Upper lobe of left lung (tissue), 6 donors: ENCODE measurements at places on chromosomes 7 and 10. TPM values are rescaled to one million over a fixed set of nuclear protein-coding genes. Genes with fewer than 3 reads are reported as not detected.

- H3K27ac ChIP-seq = peak overlapping the region; percentile 99
- peak; percentile 27 for DNase-seq
- H3K4me3 ChIP-seq = peak overlapping the region; percentile 96
- H3K27me3 ChIP-seq = no peaks in the 10 kb centered on the region
Measured at GRCh38 chr10:70405037-70405824, 1.3 kb downstream of the EIF4EBP2 start.

- H3K4me3 ChIP-seq = no peak overlapping the region
- DNase-seq = no peak
- H3K27me3 ChIP-seq = no peaks in the 10 kb centered on the region
Measured at GRCh38 chr10:126674741-126675515, 4.4 kb upstream of the C10orf90 start.

The PLAU gene
- 14.9 TPM for total RNA-seq

DNA sequence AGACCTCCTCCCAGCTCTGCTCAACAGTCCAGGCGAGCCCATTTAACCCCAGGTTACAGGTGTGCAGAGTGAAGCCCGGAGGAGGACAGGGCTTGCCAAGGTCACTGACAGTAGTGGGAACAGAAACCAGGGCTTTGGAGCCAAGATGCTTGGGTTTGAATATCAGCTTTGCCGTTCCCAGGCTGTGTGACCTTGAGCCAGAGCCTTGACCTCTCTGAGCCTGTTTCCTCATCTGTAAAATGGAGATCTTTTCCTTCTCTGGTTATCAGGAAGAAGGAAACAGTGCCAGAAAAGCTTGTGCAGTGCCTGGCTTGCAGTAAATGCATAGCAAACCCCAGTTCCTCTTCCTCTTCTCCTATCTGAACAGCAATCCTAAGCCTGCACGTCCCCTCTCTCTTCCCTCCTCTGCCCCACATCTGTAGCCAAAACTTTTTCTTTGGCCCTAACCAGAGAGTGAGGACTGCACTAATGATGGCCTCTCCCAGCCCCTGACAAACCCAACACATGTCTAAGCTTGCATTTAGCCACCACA, 21.4 kb upstream of the MLXIPL start:
- no peak for DNase-seq
- no peak overlapping the region for H3K4me3 ChIP-seq
- H3K36me3 ChIP-seq = no peaks in the 10 kb centered on the region
- H3K4me1 ChIP-seq = peaks cover 9% of the 10 kb centered on the region
- H3K27me3 ChIP-seq = peaks cover 12% of the 10 kb centered on the region
- no peak overlapping the region for H3K27ac ChIP-seq

The NUTM2A gene
- 5.2 TPM for total RNA-seq

The TYW1 gene
- 13.9 TPM for total RNA-seq

DNA sequence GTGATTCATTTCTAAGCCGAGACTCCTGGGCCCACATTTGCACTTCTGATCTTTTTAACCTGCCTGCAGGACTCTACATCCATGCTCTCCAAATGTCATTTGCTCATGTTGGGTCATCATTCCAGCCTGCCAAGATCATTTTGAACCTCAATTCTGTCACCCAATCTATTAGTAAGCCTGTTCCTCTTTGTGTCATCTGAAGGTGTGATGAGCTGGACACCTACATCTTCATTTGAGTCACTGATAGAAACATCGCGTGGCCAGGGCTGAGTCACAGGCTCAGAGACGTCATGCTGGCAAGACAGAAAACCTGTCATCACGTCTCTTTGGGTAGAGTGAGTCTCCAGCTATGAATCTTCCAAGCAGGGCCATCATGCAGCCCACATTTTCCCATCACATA, 65.3 kb upstream of the SLF2 start:
- no peaks in the 10 kb centered on the region for H3K36me3 ChIP-seq
- no peaks in the 10 kb centered on the region for H3K27me3 ChIP-seq
- H3K4me3 ChIP-seq = no peak overlapping the region

The NEUROG3 gene
- not detected for total RNA-seq

GRCh38 chr10:66521506-66521905, 404.3 kb upstream of the LRRTM3 start:
- no peaks in the 10 kb centered on the region for H3K36me3 ChIP-seq
- no peak overlapping the region for H3K4me3 ChIP-seq
- H3K4me1 ChIP-seq = no peaks in the 10 kb centered on the region
- no peaks in the 10 kb centered on the region for H3K27me3 ChIP-seq
- no peak for DNase-seq
- H3K27ac ChIP-seq = no peak overlapping the region

- H3K27me3 ChIP-seq = no peaks in the 10 kb centered on the region
- H3K27ac ChIP-seq = no peak overlapping the region
- H3K4me3 ChIP-seq = no peak overlapping the region
- H3K36me3 ChIP-seq = no peaks in the 10 kb centered on the region
- DNase-seq = no peak
- no peaks in the 10 kb centered on the region for H3K4me1 ChIP-seq
Measured at GRCh38 chr7:106019470-106019820, 56.4 kb downstream of the CDHR3 start.

The UNCX gene
- total RNA-seq = not detected

GRCh38 chr7:139041378-139042085, 5.7 kb upstream of the ZC3HAV1L start:
- peaks cover 7% of the 10 kb centered on the region for H3K36me3 ChIP-seq
- no peak for DNase-seq
- H3K4me1 ChIP-seq = peaks cover 15% of the 10 kb centered on the region
- no peak overlapping the region for H3K27ac ChIP-seq
- H3K27me3 ChIP-seq = no peaks in the 10 kb centered on the region
- no peak overlapping the region for H3K4me3 ChIP-seq

DNA sequence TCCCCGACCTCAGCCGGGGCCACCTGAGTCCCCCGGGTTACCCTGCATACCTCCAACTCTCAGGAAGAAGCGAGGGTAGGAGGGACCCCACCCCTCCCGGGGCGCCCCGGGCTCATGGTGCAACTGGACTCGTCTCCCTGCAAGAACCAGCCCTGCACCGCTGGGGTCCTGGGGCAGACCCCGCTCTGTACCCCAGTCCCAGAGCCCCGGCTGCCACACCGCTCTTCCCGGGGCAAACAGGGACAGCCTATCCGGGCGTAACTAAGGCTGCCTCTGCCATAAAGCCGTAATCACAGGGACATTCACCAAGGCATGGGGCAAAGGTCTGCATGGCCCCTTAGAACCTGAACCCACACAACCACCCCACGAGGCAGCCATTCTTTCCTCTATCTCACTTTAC, 6.7 kb upstream of the MAFK start:
- DNase-seq = peak; percentile 79
- no peak overlapping the region for H3K27ac ChIP-seq
- no peaks in the 10 kb centered on the region for H3K27me3 ChIP-seq

- no peak overlapping the region for H3K4me3 ChIP-seq
- no peaks in the 10 kb centered on the region for H3K27me3 ChIP-seq
- no peaks in the 10 kb centered on the region for H3K4me1 ChIP-seq
- no peak overlapping the region for H3K27ac ChIP-seq
- DNase-seq = no peak
Measured at GRCh38 chr10:29254123-29255046, 34.5 kb upstream of the LYZL1 start.

GRCh38 chr7:138875794-138876193, 77.8 kb upstream of the ATP6V0A4 start:
- no peaks in the 10 kb centered on the region for H3K27me3 ChIP-seq
- peaks cover 22% of the 10 kb centered on the region for H3K36me3 ChIP-seq
- DNase-seq = no peak
- H3K4me1 ChIP-seq = no peaks in the 10 kb centered on the region
- no peak overlapping the region for H3K27ac ChIP-seq

The SLC16A9 gene
- 0.79 TPM for total RNA-seq

The PLPP4 gene
- total RNA-seq = not detected

The CNNM2 gene
- 11.6 TPM for total RNA-seq

The ADCYAP1R1 gene
- 0.11 TPM for total RNA-seq

DNA sequence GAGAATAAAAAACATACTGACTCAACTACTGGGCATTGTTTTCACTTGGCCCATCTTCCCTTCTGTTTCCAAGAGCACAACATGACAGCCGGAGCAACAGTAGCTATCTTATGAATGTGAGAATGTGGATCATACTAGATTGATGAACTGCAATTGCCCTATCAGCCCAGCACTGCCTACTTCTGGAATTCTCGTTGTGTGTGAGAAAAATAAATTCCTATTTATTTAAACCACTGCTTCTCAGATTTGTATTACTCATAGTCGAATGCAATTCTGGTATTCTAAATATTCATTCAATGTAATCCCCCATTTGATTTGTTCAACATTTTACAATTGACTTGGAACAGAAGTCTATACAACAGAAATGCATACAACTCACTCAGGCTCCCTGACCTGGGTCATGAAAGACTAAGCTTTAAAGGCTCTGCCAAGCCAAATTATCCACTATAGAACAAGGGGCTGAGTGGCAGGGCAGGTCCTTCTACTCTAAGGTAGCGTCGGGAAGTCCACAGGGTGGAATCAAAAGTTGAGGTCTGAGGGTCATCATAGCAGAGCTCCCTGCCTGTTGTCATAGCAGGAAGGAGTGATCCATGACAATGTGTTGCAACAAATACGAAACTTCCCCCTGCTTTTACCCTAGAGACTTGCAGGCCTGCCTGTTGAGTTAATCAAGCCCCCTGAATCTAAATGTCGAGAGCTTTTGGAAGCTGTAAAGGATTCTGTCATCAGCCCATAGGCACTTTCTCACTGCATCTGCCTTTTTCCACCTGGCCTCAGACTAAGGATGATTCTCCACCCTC, 12.4 kb upstream of the JAZF1 start:
- H3K27me3 ChIP-seq = no peaks in the 10 kb centered on the region
- no peak overlapping the region for H3K27ac ChIP-seq
- H3K4me1 ChIP-seq = no peaks in the 10 kb centered on the region
- no peak for DNase-seq
- H3K4me3 ChIP-seq = no peak overlapping the region
- no peaks in the 10 kb centered on the region for H3K36me3 ChIP-seq

The GNG11 gene
- total RNA-seq = 1.0 TPM

The CXCL12 gene
- total RNA-seq = 34.1 TPM

DNA sequence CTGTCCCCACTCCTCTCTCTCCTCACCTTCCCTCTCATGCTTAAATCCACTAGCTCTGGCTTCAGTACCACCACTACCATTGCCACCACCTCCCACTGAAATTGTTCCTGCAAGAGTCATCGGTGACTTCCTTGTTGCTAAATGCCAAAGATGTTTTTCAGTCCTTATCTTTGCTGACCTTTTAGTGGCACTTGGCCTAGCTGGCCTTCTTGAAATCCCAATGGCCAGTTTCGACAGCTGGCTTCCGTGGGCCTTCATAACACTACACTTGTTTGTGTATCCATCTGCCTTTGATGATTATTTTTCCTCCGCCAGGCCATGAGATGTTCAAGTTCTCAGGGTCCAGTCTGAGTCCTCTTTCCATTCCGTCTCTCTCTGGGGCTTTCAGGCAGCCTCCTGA, 118.2 kb upstream of the NANOS1 start:
- H3K27me3 ChIP-seq = no peaks in the 10 kb centered on the region
- no peak overlapping the region for H3K27ac ChIP-seq

- no peak overlapping the region for H3K27ac ChIP-seq
- no peak overlapping the region for H3K4me3 ChIP-seq
- H3K36me3 ChIP-seq = no peaks in the 10 kb centered on the region
- DNase-seq = no peak
- H3K4me1 ChIP-seq = no peaks in the 10 kb centered on the region
Measured at GRCh38 chr7:33836797-33837355, 68.5 kb upstream of the BMPER start.

DNA sequence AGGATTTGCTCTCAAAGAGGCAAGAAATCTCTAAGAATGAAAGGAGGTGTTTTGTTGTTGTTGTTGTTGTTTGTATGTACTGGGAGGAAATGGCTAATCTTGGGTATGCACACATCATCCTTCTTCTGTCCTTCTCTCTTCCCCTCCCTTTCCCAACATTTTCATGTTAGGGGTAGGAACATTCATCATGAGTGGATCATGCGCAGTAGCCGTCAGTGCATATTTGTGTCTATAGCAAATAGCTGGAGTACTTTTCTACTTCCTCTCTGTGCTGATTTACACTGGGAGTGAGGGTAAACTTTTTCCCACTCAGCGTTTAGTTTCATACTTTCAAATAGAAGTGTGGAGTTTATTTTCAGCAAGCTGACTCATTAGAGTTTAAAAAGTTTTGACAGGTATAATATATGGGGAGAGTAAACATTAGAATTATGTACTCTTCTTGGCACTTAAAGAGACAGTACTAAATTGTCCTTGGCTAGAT, 80.5 kb upstream of the PRKG1 start:
- peaks cover 23% of the 10 kb centered on the region for H3K4me1 ChIP-seq
- H3K4me3 ChIP-seq = peak overlapping the region; percentile 69
- H3K36me3 ChIP-seq = no peaks in the 10 kb centered on the region
- DNase-seq = peak; percentile 73
- peak overlapping the region; percentile 86 for H3K27ac ChIP-seq
- no peaks in the 10 kb centered on the region for H3K27me3 ChIP-seq

GRCh38 chr10:132443605-132443982, 46.6 kb downstream of the PWWP2B start:
- peak; percentile 87 for DNase-seq
- H3K27me3 ChIP-seq = no peaks in the 10 kb centered on the region
- no peaks in the 10 kb centered on the region for H3K36me3 ChIP-seq
- no peak overlapping the region for H3K4me3 ChIP-seq
- H3K27ac ChIP-seq = no peak overlapping the region
- peaks cover 41% of the 10 kb centered on the region for H3K4me1 ChIP-seq

DNA sequence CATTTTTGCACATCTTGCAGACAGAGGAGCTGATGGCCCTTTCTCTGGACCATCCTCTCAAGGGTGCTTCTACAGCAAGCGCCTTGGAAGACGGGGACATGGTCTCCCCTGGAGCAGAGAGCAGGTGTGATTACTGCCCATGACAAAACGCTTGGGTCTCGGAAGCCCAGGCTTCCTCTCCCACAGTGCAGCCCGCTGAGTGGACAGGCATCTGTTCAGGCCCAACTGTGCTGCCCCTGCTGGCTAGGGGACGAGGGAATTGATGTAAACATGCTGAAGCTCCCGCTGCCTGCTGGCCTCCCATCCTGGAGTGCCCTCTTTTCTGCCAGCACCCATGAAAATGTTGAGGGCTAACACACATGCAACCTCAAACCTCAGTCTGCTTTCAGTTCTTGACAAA, 14.3 kb downstream of the IL15RA start:
- no peak overlapping the region for H3K4me3 ChIP-seq
- H3K27me3 ChIP-seq = no peaks in the 10 kb centered on the region
- no peak for DNase-seq

DNA sequence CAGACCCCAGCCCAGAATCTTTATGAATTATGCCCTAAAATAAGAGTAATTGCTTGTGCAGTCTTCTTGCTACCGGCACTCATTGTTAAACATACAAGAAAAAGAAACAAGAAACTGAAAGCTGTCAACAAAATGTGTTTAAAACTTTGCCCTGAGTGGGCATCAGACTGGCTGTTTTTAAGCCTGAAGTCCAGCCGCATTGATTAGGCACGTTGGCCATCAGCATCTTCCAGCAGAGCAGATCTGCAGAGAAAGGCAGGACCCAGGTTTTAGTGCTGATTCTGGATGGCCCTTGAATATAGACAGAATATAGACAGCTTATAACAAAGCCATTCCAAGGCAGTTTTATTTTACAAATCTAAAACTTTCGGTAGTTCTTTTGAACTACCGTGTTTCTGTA, 102.8 kb downstream of the POLL start:
- H3K4me1 ChIP-seq = peaks cover 9% of the 10 kb centered on the region
- H3K27ac ChIP-seq = no peak overlapping the region
- H3K27me3 ChIP-seq = no peaks in the 10 kb centered on the region

The AKR1C2 gene
- 31.5 TPM for total RNA-seq

- DNase-seq = no peak
- H3K36me3 ChIP-seq = no peaks in the 10 kb centered on the region
- no peak overlapping the region for H3K4me3 ChIP-seq
- H3K4me1 ChIP-seq = peaks cover 23% of the 10 kb centered on the region
- peak overlapping the region; percentile 78 for H3K27ac ChIP-seq
Measured at GRCh38 chr7:16755397-16755796, 1.8 kb downstream of the TSPAN13 start.

The SPAM1 gene
- not detected for total RNA-seq

GRCh38 chr7:153588586-153588985, 463.6 kb upstream of the DPP6 start:
- no peaks in the 10 kb centered on the region for H3K27me3 ChIP-seq
- H3K27ac ChIP-seq = no peak overlapping the region
- H3K4me1 ChIP-seq = no peaks in the 10 kb centered on the region
- no peak for DNase-seq
